NCI-H2081 (cell line): ENCODE measurements at places on chromosomes 2 and 18.
A peak's percentile ranks its signal among the peaks of the same experiment; 100 is the strongest.

GRCh38 chr18:43004421-43004820 lies 111.1 kb downstream of the RIT2 start:
- no peak for DNase-seq

GRCh38 chr2:147578529-147578928 lies 266.3 kb upstream of the ACVR2A start:
- no peak for DNase-seq

- DNase-seq = no peak
These were observed 6.2 kb upstream of the INPP4A start for GRCh38 chr2:98438190-98439133.

DNA sequence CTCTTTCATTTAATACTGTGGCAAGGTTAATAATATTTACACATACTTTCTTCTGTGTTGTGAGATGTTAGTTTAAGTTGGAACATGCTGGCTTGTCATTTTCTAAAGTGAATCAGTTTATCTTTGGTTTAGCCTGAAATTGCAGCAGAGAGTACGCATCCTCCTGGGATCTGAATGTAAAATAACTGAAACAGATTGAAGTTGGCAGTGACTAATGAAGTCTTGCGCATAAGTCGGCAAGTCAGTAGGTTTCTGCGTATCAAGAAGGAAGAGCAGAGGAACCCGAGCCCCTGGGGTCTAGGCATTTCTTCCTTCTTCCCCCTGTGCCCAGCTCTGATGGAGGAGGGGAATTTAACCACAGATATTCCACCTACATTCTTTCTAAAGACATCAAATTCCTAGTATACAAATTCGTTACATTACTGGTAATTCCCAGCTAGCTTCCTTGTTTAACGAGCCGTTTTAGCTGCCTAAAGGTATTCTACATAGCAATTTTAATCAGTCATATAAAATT lies 392.1 kb upstream of the RAB12 start:
- DNase-seq = no peak

DNA sequence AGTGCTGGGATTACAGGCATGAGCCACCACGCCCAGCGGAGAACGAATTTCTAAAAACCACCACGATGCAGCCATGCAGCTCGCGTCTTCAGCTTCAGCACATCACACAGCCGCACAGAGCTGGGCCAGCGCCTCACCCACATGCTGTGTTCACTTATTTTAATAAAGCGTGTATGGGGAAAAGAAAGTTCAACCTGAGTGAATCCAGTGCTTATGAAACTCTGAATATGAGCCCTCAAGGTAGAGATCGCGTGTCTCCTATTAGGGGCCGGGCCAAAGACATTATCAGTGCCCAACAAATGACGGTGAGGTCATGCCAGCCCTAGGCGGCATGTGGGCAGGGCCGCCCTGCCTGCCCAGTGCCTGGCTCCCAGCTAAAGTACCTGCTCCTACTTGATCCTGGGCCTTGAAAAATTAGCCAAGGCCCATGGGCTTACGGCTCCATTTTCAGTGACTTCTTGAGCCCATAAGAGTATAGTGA lies 44.3 kb downstream of the SPRED2 start:
- DNase-seq = no peak

DNA sequence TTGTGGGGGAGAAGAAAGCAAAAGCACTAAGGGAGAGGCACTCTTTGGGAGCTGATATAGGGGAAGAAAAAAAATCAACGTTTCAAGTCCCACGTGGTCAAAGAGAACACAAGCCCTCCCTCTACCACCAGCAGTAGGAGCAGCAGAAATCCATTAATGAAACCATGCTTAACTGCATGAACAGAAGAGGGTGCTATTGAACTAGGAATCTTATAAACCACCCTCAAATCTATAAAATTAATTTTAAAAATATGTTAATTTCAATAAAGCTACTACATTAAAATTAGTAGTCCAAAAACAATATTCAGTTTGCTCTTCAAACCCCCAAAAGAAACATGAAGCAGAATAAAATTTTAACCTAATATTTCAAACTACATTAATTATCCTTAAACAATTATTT lies 147.8 kb downstream of the TMEM18 start:
- DNase-seq = peak; percentile 88

- DNase-seq = no peak
These were observed 60.2 kb upstream of the TCF7L1 start for GRCh38 chr2:85073033-85073432.

DNA sequence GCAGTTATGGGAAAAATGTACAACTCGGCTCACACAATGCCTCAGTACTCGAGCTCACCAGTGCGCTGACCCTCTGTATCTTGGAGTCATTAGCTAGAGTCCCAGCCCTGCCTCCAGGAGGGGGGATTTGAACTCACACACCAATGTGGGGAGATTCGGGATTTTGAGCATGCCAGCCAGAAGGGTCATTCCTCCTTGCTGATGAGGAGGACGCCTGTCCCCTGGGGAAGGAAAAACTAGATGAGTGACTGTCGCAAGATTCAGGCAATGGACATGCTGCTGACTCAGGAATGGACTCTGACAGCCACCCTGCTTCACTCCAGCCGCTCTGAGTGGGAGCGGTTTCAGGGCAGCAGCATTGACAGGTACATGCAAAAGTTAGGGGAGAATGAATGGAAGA lies 20.6 kb downstream of the FIGN start:
- no peak for DNase-seq

GRCh38 chr2:160397530-160397865 lies 96.1 kb downstream of the RBMS1 start:
- no peak for DNase-seq

GRCh38 chr2:203704430-203704829 lies 2.0 kb upstream of the CD28 start:
- DNase-seq = no peak

DNA sequence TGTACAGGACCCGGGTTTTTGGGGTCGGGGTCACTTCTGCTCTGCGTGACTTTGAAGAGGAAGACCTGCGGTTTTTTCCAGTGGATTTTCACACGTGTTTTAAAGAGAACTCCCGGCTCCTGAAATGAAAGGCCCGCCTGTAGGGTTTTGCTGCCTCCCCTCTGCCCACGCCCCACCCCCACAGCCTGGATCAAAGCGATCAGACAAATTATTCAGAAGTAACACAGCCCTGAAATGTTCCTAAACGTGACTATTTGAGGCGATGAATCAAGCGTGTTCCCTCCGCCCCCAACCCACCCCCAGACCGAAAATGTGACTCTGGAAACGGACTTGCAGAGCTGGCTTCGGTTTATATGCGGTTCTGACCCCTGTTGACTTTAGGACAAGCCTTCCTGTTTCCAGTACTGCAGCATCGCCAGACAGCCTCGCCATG lies 28.7 kb upstream of the SMIM21 start:
- no peak for DNase-seq

- no peak for DNase-seq
These were observed 174.0 kb upstream of the PIEZO2 start for GRCh38 chr18:11323359-11323819.

DNA sequence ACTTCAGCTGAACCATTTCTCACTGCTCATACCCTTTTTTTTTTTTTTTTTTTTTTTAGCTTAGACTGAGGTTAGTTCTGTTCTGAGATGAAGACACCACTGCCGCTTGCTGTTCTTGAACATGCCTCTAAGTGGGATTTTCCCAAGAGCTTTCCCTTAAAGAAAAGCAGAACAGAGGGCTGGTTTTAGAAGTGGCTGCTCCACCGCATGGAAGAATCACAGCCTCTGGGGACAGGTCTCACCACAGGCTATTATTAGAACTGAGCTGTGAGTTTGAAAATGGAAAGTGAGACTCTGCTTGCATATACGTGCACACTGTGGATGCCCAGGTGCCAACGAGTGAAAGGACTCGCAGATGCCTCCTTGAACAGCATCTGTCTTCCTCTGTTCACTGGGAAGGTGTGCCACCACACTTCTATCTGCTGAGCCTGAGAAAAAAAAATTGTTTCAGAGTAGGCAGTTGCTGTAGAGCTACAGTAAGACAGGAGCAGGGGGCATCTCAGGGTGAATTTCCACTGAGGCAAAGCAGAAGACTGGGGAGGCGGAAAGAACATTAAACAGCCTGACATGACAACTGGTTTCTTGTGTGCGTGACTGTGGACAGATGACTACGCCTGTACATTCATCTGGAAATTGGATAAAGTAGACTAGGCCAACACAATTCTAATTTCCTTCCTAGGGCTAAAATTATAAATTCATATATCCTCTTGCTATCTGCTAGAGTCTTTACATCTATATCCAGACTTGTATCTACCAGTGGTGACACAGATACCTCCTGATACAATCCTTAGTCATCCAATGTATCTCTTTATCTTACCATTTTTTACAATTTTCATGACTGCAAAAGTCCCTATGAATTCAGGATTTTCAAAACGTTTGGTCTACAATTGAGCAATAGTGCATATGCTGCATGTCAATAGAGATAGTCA lies 1045.7 kb upstream of the CELF4 start:
- DNase-seq = no peak

DNA sequence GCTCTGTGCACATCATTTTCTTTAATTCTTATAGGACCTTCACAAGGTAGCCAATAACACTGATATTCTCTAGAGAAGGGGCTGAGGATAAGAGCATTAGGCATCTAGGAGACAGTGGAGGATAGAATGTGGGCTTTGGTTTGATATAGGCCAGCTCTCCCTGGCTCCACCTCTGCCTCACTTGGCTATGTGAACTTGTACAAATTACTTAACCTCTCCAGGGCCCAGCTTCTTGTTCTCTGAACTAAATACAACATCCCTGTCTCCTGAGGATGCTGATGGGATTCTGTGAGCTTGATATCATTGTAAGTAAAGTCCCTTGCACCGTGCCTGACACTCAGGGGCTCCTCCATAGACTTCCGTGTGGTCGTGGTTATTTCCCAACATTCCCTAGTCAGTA lies 87.3 kb downstream of the ACOXL start:
- no peak for DNase-seq

DNA sequence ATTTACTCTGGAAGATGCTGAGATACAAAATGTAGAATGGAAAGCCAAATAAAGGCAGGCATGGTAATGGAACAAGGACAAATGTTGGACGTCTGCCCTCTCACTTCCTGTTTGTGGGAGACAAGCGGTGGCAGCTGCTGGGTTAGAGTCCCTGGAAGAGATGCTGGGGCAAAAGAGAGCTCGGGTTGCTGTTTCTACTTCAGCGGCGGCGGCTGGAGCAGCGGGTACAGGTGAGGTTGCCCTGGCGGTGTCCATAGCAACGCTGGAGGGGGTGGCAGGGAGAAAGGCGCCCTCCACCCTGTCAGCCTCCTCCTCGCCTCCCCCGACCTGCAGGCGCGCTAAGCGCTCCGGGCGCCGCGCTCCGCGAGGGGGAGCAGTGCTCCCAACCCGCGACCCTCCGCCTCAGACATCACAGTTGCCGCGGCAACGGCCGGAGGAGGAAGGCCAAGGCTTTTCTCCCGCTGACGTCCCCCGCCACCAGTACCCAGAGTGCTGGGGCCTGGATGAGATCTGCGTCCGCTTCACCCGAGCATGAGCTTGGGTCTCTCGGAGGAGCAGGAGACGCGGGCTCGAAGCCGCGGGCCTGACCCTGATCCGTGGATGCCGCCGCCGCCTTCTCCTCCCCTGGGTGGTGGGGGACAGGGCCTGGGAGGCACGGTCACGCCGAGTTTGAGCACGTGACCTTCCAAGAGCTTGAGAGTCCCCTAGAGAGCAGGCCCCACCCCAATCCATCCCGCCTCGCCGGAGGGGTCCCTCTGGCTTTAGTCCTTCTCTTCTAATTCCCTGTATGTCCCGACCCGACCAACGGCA lies 65.6 kb downstream of the NOL4 start:
- peak; percentile 99 for DNase-seq
